GM12878 (cell line): ENCODE measurements at places on chromosomes 1 and 21.

GRCh38 chr1:87759421-87760087 lies 430.9 kb downstream of the LMO4 start:
- DNase-seq = no peak

DNA sequence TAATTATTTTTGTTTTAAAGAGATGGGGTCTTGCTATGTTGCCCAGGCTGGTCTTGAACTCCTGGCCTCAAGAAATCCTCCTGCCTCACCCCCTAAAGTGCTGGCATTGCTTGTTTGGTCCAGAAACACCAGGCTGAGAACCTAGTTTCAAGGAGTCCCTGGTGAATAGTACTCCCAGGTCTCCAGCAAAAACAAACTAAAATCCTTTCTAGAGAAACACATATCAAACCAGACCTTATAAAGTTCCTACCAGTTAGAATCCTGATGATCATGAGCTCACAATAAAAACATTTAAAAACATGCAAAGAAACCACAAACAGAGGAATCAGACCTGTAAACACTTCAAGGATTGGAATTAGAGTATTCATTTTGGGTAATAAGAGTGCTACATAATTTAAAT lies 34.4 kb upstream of the PADI1 start:
- DNase-seq = no peak

DNA sequence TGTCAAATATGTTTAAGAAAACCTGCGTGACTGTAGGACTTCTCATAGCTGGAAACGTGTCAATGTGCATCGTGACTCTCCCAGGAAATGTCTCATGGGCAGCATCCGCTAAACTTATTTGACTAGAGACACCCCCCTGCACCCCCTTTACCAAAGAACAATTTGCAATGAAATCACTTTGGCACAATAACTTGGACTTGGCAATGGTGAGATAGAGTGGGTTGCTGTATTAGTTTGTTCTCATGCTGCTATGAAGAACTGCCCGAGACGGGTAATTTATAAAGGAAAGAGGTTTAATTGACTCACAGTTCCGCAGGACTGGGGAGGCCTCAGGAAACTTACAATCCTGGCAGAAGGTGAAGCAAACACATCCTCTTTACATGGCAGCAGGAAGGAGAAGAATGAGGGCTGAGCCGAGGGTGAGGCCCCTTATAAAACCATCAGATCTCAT lies 13.8 kb downstream of the CLDN14 start:
- no peak for DNase-seq

GRCh38 chr21:33067043-33067442 lies 2.9 kb upstream of the OLIG1 start:
- DNase-seq = no peak

DNA sequence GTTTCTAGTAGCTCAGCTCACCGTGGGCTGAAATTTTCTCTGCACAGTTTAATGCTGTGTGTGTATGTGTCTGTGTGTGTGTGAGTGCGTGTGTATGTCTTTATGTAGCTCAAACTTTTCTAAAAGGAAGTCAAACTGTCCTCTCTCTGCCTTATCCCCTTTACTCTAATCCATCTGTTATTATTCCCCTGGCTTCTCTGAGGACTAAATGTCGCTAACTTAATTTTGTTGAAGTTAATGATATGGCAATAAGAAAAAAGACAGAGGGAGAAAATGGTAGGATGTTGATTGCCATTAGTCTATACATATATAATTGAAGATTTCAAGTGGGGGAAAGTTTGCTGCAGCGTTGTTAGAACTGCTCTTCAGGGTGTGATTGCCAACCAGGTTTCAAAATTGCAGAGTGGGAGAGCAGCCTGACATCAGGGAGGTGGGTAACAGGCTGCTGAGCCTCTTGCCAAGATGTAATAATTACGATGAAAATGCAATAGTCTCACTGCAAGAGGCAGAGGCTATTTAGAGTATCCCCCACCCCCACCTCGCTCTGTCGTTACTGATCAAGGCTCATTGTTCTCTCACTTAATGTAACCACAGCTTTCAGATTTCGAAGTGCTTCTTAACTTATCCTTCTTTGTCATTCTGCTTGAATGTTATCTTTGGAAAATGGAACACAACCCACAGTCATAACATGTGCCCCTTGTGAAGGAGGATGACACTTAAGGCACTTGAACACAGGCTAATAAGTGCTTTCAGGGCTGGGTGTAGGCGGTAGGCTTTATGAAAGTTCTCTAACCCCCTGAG lies 559.0 kb upstream of the PLXNA2 start:
- no peak for DNase-seq

DNA sequence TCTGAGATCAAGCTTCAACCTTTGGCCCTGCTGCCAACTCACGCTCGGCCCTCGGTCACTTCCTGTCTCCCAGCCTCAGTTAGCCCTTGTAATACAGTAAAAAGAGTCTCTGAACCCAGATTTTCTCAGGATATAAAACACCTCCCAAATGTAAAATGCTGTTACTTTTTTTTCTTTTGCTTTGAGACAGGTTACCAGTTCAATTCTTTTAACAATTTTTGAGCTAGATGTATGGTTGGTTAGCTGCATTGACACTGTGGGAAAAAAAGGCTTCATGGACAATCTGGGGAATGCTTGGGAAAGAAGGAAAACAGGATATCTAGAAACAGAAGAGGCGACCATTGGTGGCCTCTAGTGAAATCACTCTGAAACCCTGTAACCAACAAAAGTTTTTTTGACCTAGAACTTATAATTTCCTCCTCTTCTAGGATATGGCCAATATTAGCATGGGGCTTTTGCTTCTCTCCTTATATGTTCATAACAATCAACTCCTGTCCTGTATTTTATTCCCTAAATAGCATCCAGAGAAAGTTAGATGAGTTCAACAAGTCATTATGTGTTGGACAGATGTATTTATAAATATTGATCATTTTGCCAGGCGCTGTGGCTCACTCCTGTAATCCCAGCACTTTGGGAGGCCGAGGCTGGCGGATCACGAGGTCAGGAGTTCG lies 1.3 kb downstream of the CMPK1 start:
- DNase-seq = peak; percentile 36

DNA sequence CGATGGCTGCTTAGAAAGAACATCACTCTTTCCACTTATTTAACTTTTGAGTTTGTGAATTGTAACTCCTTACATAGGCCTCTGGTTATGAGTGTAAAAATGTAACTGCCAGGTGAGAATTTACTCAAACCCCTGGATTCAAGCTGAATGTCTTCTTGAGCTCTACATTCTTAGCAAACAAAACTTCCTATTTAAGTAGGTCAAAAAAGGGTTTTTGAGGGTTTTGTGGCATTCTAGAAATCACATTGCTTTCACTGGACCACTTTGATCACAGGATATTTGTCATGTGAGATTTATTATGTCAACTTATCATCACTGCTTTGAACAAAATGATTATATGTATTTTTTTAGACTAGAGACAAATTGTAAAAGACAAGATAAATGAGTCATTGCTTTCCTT lies 5.7 kb downstream of the IL23R start:
- no peak for DNase-seq

GRCh38 chr1:1054099-1054700 lies 19.9 kb downstream of the RNF223 start:
- no peak for DNase-seq

- no peak for DNase-seq
Measured at GRCh38 chr21:45724345-45724961, 80.9 kb downstream of the PCBP3 start.
